Endothelial cell (in vitro differentiated cells): ENCODE measurements at places on chromosomes 6 and 20. TPM values are rescaled to one million over a fixed set of nuclear protein-coding genes. Genes with fewer than 3 reads are reported as not detected.

DNA sequence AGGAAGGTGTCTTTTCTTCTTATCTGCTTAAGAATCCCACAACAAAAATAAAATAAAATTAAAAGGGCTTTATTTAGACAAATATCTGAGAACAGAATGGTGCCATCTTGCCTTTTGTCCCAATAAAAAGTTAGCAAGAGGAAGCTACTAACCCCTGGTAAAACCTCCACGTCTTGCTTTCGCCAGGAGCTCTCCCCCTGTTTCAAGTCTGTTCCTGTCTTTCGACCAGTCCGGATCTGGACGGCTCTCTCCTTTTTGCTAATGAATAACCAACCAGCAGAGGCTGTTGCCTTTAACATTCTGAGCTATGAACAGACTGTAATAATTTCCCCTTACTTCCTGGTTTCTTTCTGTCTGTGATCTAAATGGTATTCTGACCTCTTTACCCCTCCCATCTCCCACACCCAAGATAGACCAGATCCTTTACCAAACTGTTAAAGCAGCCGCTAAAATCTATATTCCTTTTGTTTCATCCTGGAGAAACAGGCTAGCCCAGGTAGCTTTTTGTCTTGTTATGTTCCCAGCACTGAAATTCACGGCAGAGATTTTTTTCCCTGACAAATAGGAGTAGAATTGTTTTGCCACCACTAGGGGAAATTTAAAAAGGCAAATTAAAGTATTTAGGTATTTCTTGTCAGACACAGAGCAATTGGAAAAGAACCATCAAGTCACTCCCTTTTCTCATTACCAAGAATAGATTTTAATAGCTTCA is at the start of gene FRK:
TSS of gene FRK (minus strand) at position 320 of the 712 bp plus-strand sequence. CDS start 580 bp downstream, outside the sequence.
- DNase-seq, result no peak

GRCh38 chr6:36428911-36429310 is 13.7 kb downstream of the PXT1 start:
- no peak for DNase-seq

GRCh38 chr6:114195027-114195365 is 147.8 kb downstream of the HS3ST5 start:
- DNase-seq, result no peak

Gene REM1
- total RNA-seq, result not detected

Gene CDSN
- total RNA-seq, result not detected

GRCh38 chr6:111536910-111537527 is 54.0 kb upstream of the REV3L start:
- DNase-seq, result no peak

- DNase-seq, result no peak
These were observed 8.6 kb downstream of the PNLDC1 start for GRCh38 chr6:159808647-159809046.

Gene RAD21L1
- 1.1 TPM for total RNA-seq

DNA sequence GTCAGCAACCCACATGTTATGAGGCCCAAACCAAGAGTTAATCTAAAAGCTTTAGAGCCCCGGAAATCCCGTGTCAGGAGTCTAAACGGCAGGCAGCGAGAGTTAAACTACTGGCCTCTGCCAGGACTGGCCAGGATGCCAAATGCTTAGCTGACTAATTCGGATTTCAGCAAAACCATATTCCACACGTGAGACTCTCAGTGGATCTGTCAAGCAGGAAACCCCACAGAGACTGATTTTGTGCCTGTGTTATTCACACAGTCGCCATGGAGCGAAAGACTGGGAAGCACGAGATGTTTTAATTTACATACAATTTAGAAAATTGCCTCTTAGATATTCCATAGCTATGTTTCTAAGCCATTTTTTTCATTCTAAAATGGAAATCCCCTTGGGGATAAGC is 152.9 kb downstream of the RNASET2 start:
- DNase-seq, result no peak
